ENCODE measurements at places on chromosomes 5 and 9.

DNA sequence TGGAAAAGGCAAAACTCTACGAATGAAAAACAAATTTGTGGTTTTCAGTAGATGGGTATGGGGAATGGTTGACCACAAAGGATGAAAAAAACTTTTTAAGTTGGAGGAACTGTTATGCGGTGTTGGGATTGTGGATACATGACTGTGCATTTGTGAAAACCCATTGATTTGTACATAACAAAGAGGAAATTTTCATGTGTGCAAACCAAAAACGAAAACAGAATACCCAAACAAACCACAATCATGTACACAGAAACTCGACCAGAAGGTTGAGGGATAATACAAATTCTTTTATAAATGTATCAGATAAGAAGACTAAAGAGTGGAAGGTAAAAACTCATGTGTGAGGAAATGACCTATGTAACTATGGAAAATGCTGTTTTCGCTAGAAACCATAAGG is 1012.4 kb downstream of the CDH18 start:
- no peak for DNase-seq

- no peak for DNase-seq
Observed at GRCh38 chr5:88746438-88746882, 136.5 kb downstream of the MEF2C start.

DNA sequence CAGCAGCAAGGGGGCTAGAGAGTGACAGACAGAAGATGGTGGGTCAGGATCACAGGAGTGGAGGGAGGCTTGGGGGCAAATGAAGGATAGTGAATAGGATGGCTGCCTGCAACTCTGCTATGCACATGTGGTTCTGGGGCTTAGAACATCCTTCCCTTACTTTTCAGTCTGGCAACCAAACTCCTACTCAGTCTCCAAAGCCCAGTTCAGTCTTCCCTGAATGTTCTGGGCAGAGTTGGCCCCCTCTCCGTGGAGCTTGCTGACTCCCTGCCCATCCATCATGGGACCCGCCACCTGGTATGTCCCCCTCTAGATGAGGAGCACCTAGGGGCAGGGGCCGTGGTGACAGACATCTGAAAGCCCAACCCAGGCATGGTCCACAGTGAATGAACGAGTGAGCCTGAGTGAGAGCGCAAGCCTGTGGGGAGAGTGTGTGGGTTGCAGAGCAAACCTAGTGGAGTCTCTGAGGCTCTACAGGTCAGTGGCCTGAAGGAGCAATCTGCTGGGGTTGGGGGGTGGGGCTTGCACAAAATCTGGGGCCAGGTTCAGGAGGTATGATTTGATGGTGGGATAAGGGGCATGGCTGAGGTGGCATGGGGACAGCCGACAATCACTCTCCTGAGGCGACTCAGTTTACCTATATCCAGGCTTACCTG is 180.6 kb downstream of the FGF18 start:
- DNase-seq, result no peak

DNA sequence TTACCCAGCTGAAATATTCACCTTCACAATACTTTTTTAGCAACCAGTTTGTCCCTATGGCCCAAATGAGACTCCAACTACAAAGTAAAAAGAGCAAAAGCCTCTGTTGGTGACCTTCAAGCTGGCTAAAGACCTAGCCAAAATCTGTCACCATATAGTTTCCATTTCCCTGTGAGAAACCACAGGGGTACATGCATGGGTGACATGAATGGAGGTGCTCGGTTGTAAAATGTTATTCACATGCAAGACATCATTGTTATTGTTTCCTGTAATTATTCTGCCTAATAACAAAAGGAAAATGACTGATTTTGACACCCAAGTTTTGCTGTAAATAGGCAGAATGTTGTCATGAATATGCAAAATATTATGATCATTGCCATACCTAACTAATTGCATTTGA is 285.3 kb downstream of the ZNF608 start:
- DNase-seq, result no peak

- DNase-seq, result no peak
Observed at GRCh38 chr5:82793808-82794419, 283.3 kb downstream of the TMEM167A start.

All from non-pigmented ciliary epithelial cell (primary cell).